ENCODE measurements at places on chromosomes 7 and 10. TPM values are rescaled to one million over a fixed set of nuclear protein-coding genes. Genes with fewer than 3 reads are reported as not detected.

PRSS37 gene
- total RNA-seq, result not detected

PDE6C gene
- total RNA-seq, result not detected

AKR1D1 gene
- not detected for total RNA-seq

ARHGEF35 gene
- total RNA-seq, result 0.84 TPM

SCART1 gene
- 3.4 TPM for total RNA-seq

CHAT gene
- not detected for total RNA-seq

UPF2 gene
- total RNA-seq, result 14.3 TPM

ELOVL3 gene
- total RNA-seq, result not detected

ZFYVE27 gene
- 63.1 TPM for total RNA-seq

ABHD11 gene
- total RNA-seq, result 12.3 TPM

SH3PXD2A gene
- total RNA-seq, result 9.2 TPM

STAG3 gene
- 6.3 TPM for total RNA-seq

C7orf33 gene
- total RNA-seq, result not detected

EXOC6 gene
- 7.0 TPM for total RNA-seq

DLX6 gene
- not detected for total RNA-seq

DDC gene
- not detected for total RNA-seq

PRPS1L1 gene
- total RNA-seq, result not detected

MYL10 gene
- not detected for total RNA-seq

FMC1 gene
- total RNA-seq, result 3.0 TPM

GNAI1 gene
- 0.36 TPM for total RNA-seq

GNGT1 gene
- not detected for total RNA-seq

SLC26A5 gene
- total RNA-seq, result not detected

ATRNL1 gene
- total RNA-seq, result not detected

PRRT4 gene
- total RNA-seq, result 0.28 TPM

EBF3 gene
- not detected for total RNA-seq

SHTN1 gene
- not detected for total RNA-seq

MINDY4 gene
- total RNA-seq, result 0.46 TPM

MSMB gene
- not detected for total RNA-seq

CALHM1 gene
- not detected for total RNA-seq

PTPRN2 gene
- total RNA-seq, result 0.22 TPM

ENTPD1 gene
- 0.84 TPM for total RNA-seq

TMEM229A gene
- total RNA-seq, result not detected

CAMK1D gene
- total RNA-seq, result 24.6 TPM

GIMAP2 gene
- total RNA-seq, result 58.8 TPM

TEX36 gene
- total RNA-seq, result not detected

AGBL3 gene
- 2.7 TPM for total RNA-seq

GPER1 gene
- total RNA-seq, result not detected

MMP21 gene
- total RNA-seq, result 0.28 TPM

OPALIN gene
- not detected for total RNA-seq

BRAF gene
- total RNA-seq, result 64.7 TPM

TRIM50 gene
- total RNA-seq, result not detected

TYW1 gene
- 28.6 TPM for total RNA-seq

SPDYE11 gene
- not detected for total RNA-seq

LIPF gene
- total RNA-seq, result not detected

UCMA gene
- not detected for total RNA-seq

STEAP1 gene
- total RNA-seq, result not detected

ARL3 gene
- total RNA-seq, result 0.49 TPM

GIMAP1 gene
- total RNA-seq, result 6.2 TPM

RET gene
- not detected for total RNA-seq

LCOR gene
- 57.9 TPM for total RNA-seq

TAS2R3 gene
- not detected for total RNA-seq

ITIH2 gene
- not detected for total RNA-seq

LRRC17 gene
- not detected for total RNA-seq

RNF32 gene
- total RNA-seq, result 0.33 TPM

GDF2 gene
- total RNA-seq, result not detected

BTBD16 gene
- total RNA-seq, result not detected

ELAPOR2 gene
- 5.7 TPM for total RNA-seq

TRIL gene
- total RNA-seq, result not detected

ZNF37A gene
- total RNA-seq, result 12.4 TPM

DPY19L1 gene
- 10.0 TPM for total RNA-seq
